ENCODE measurements at places on chromosomes 13 and 19.

DNA sequence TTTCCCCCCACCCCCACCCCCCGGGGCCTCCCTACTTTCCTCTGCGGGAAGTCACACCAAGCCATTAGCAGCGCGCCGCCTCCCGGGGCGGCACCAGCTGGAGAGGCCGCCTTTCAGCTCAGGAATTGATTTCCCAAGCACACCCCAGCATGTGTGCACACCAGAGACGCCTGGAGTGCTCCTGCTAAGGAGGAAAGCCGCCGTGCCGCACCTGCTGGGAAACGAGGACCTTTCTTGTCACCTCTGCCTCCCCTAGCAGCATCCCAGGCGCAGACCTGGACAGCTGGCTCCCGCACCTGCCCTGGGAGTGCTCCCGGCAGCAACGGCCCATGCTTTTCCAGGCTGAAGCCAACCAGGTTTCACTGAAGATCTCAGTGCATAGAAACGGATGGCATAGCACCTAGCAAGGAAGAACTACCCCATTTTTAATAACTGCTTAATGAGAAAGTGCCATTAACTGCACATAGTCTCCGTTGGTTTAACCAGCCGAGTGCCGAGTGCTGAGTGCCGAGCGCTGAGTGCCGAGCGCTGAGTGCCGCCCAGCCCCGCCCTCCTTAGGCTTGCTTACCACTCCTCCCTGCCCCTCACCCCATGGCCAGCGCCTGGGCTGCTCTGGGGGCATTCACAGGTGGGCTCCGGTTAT, 165.0 kb downstream of the USP12 start:
- no peak for DNase-seq

DNA sequence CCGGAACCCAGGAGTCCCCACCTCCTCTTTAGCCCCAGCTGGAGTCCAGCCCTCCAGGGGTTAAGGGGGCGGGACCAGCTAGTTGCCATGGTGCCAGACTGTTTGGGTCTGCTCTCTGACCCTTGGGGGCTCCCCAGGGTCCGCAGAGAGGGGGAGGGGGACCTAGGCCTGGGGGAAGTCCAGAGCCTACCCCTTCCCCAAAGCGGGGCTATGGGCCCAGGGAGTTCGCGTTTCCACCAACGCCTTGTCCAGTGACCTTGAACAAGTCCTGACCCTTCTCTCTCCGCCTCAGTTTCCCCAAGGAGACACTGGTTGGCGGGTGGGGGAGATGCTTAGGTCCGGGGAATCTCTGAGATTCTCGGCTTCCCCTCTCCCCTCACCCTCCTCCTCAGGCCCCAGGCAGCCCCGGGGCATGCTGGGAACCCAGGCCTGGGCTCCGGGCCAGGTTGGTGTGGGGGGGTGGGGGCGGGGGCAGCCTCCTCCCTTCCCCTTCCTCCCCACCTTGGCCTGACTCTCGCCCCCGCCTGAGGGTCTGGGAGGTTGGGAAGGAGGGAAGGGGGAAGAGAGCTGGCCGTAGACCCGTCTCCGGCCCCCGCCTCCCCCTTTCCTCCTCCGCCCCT, 2.6 kb upstream of the SPACA6 start:
- DNase-seq = peak; percentile 88

GRCh38 chr19:6682607-6683128, 12.7 kb upstream of the TNFSF14 start:
- no peak for DNase-seq

DNA sequence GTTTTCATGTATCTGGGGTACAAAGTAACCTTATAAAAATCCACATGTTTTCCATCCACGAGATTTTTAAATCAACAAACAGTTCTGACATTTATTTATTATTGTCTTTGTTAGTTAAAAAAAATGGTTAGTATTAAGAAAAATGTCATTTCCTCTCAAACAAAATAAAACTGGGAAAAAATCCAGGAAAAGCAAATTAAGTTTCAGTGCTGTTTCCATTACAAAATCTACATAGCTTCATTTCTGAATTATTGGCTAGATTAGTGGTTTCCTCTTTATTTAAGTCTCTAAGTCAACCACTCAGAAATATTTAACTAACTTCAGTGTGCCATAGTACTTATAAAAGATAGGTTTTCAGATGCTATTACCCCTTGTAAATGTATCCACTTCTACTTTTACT, 49.1 kb downstream of the MZT1 start:
- DNase-seq = no peak

DNA sequence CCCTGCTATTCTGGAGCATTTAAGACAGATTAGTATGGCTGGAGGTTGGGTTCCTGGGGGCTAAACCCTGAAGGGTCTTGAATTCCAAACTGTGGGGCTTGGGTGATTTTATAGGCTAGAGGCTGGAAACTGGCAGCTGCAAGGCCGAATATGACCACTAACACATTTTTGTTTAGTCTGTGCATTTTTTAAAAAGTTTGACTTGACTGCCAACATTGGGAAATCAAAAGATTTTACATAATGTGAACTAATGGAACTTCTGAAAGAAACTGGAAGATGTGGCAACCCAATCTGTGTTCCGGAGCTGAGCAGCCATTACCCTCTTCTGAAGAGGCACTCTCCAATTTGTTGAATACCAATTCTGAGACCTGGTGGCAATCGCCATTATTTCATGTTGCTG, 5.1 kb downstream of the ZNF784 start:
- no peak for DNase-seq

DNA sequence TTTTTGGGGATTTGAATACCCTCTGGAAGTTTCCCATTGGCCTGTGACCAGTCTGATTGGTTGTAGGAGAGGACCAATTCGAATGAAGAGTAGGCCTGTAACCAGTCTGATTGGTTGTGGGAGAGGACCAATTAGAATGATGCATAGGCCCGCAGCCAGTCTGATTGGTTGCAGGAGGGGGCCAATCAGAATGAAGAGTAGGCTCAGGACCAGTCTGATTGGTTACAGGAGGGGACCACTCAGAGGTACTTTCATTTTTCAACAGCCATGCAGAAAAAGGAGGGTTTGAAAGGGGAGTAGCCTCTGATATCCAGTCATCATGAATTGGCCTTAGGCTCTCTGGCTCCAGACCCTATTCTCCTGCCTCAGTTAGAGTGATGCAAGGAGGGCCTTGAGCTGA, 30.4 kb upstream of the SLC1A5 start:
- DNase-seq = no peak

DNA sequence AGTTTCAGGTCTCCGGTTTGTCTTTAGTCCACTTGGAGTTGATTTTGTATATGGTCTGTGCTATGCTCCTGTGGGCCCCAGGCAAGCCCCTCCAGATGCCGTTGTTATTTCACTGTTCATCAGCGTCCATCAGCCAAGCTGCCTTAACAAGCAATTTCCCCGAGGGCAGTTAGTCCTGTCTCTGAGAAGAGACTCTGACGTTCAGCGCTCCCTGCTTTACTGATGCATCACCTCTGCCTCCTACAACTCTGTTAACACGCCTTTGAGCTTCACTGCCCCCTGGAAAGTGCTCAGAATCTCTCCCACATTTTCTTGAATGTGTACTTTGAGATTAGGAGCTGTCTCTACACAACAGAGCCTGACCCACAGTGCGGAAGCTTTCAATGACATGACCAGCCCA, 41.8 kb upstream of the UBAC2 start:
- no peak for DNase-seq

DNA sequence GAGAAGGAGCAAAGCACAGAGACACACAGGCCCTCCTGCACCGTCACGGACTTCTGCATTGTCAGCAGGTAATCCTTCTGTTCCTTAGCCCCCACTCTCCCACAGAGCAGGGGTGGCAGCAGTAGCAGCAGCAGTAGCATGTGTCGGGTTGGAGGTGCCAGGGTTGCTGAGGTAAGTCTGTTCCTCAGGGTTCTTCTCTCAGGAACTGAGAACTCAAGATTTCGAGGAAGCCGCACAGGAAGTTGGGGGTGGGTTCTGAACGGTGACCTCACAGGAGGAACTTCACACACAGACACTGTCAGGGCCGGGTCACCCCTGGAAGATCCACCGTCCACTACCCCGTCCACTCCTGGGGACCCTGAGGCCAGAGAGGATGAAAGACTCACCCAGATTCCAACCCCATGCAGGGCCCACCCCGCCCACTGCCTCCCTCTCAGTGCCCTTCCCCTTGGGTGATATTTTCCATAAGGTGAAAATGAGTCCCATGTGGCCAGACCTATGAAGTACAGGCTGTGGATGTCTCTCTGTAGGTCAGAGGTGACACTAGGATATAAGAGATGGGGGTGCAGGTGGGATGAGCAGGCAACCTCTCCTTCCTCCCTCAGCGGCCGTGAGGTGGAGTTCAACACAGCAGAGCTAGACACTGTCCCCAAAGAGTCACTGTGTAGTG, at the start of gene SIGLEC12:
TSS of gene SIGLEC12 (minus strand) at position 207 of the 670 bp plus-strand sequence. CDS start at position 140, 67 bp downstream.
- DNase-seq = peak; percentile 55

DNA sequence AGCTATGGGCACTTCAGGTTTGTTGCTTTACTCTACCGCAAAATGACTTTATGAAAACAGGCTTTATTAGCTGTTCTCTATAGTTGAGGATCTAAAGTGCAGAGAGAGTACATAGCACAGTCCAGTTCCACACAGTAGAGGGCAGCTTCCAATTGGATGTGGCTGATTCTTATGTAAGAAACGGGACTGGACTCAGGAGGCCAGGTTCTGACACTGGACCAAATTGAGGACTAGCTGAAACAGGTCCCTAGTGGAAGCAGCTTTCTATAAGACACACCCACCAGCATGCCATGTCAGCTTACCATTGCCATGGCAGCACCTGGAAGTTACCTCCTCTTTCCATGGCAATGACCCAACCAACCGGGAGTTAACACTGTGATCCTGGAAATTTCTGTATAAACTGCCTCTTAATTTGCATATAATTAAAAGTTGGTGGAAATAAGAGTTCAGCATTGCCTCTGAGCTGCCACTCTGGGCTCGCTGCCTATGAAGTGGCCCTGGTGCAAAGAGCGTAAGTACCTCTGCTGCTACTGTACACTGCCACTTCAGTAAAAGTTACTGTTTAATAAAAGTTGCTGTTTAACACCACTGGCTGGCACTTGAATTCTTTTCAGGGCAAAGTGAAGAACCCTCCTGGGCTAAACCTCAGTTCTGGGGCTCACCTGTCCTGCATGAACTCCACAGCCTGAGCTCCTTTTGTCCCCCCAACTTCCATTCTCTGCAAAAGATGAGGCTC, 211.9 kb upstream of the SLC10A2 start:
- DNase-seq = no peak

DNA sequence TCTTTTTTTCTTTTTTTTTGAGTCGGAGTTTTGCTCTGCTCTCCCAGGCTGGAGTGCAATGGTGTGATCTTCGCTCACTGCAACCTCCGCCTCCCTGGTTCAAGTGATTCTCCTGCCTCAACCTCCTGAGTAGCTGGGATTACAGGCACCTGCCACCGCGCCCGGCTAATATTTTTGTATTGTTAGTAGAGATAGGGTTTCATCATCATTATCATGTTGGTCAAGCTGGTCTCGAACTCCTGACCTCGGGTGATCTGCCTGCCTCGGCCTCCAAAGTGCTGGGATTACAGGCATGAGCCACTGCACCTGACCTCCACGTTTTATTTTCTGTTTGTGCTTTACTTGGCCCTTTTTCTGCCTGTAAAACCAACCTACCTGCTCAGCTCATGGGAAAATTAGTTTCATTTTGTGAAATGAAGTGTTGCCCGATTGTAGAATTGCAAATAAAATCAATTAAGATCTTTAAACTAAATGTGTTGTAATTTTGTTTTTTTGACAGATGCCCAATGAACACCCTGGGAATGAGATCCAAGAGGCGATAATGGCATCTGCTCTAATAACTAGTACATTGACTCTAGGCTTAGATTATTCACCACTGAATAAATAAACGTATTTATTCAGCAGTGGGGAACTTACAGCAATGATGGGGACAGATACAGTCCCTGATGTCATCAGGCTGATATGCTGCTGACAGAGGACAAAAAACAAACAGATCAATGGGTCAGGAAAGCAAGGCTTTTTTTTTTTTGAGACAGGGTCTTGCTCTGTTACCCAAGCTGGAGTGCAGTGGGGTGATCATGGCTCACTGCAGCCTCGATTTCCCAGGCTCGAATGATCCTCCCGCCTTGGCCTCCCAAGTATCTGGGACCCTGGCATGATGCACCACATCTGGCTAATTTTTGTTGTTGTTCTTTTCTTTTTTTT, 2.2 kb upstream of the RAB11B start:
- no peak for DNase-seq

DNA sequence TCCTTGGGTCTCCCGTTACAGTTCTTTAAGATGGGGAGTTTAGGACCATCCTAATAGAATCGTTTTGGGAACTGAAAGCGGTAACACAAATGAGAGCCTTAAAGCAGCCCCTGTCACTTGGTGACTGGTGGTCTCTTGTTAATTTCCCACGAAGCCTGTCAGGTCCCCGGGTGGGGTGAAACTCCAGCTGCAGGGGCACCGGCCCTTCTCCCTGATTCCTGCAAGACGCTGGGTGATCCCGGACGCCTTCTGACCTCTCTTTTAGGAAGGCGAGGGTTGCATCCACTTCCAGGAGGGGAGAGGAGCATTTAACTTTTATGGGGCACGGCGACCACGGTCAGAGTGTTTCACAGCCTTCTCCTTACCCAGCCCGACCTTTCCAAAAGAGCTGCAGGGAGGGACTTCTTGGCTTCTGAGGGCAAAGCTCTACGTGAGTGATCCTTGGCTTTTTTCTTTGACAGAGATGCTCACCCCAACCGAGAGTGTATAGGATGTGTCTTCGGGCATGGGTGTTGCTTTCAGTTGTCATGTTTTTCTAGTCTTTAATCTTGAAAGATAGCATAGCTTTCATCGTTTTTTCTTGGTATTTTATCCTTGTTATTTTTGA, 688 bp downstream of the ZNF225 start:
- DNase-seq = no peak

GRCh38 chr13:32284927-32285632, 30.1 kb downstream of the ZAR1L start:
- no peak for DNase-seq

DNA sequence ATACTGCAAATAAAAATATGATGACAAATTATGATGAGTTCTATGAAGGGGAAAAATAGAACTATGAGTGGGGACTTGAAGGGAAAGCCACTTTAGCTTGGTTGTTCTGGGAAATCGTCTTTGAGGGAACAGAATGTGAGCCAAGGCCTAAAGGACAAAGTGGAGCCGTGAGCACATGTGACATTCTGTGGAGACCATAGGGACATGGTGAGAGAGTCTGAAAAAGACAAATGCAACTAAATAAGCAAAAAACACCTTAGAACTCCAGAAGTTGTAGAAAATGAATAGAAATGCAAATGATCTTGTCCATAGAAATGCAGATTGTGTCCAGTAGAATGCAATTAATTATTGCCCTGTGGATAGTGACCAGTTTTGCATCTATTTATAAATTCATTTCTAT, 86.8 kb upstream of the ANKRD10 start:
- DNase-seq = no peak

DNA sequence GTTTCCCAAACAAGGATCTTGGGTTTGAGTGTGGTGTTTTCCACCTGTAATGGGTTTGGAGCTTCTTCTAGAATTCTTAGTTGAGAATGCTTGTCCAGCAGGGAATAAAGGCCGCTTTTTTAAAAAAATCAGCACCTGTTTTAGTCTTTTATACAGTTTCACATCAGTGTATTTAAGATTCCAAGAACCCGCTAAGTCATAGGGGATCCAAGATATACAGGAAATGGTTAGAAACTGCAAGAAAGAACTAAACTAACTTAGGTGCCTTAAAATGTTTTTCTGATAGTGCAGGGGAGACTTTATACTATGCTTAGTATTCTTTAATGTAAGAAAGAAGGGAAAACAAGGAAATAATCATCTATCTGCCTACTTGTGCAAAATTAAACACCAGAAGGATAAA, 74.7 kb downstream of the C13orf42 start:
- DNase-seq = no peak

GRCh38 chr19:39139971-39140453, 14.4 kb downstream of the PAK4 start:
- no peak for DNase-seq

- no peak for DNase-seq
Observed at GRCh38 chr13:20263393-20264044, 31.4 kb upstream of the GJB6 start.
